ENCODE measurements at places on chromosomes 6 and 20. TPM values are rescaled to one million over a fixed set of nuclear protein-coding genes. Genes with fewer than 3 reads are reported as not detected.

DNA sequence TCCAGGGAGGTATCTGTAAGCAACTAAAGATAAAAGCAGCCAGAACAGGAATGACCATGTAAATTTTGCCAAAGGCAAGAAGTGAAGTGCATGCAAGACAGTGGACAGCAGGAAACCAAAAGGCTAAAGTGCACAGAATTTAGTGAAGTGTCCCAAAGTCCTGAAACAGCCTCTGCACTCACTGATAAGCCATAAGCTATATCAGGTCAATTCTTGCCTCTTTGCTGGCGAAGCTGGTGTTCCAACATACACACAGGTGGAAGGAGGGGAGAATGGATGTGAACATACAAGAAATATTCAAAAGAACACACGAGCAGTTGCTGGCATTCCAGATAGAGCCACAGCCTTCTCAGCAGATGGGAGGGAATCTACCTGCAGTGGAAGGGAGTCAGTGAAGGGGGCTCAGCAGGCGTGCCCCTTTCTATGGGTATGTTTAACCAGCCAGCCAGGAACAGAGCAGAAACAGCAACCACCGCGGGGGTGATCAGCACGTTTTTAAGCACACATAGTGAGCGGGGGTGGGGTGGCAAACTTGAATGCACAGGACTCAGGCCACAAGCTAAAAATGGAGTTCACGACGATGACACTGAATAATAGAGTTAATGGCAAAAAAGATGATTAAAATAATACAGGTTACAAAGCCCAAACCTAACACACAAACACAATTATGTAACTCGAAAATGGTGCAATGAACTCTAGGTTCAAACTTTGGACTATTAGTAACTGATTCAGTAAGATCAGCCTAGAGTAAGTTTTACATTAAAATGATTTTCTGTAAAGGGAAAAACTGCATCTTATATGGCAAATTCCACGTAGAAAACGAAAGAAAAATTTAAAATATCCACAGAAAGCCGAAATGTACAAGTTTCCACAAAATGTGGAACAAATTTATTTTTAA, 1.2 kb downstream of the ECI2 start:
- H3K27me3 ChIP-seq = no peaks in the 10 kb centered on the region
- no peaks in the 10 kb centered on the region for H3K36me3 ChIP-seq
- H3K4me3 ChIP-seq = peak overlapping the region; percentile 81
- H3K4me1 ChIP-seq = peaks cover 6% of the 10 kb centered on the region
- DNase-seq = peak; percentile 52
- H3K27ac ChIP-seq = peak overlapping the region; percentile 89

GRCh38 chr20:64223526-64224067, 32.0 kb upstream of the PCMTD2 start:
- H3K27ac ChIP-seq = peak overlapping the region; percentile 18
- no peaks in the 10 kb centered on the region for H3K4me1 ChIP-seq
- no peaks in the 10 kb centered on the region for H3K36me3 ChIP-seq
- no peak for DNase-seq
- peaks cover 4% of the 10 kb centered on the region for H3K27me3 ChIP-seq
- H3K4me3 ChIP-seq = no peak overlapping the region

DNA sequence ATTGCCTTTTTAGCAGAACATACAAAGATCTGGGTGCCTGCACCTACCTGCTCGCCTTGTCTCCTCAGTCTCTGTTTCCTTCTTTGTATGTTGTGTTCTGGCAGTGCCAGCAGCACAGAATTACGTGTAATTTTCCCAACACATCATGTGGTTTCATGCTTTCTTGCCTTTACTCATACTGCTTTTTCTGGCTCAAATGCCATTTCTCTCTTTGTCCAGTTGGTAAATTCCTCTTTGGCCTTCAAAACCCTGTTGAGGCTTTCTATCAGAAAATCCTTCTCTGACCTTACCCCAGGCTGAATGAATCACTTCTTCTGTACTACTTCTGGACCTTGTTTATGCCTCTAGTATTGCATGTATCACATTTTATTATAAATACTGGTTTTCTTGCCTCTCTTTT, 31.8 kb downstream of the L3MBTL3 start:
- H3K36me3 ChIP-seq = no peaks in the 10 kb centered on the region
- DNase-seq = no peak
- no peaks in the 10 kb centered on the region for H3K4me1 ChIP-seq
- H3K4me3 ChIP-seq = no peak overlapping the region

- H3K4me1 ChIP-seq = no peaks in the 10 kb centered on the region
- peak overlapping the region; percentile 67 for H3K27ac ChIP-seq
- no peaks in the 10 kb centered on the region for H3K36me3 ChIP-seq
- H3K4me3 ChIP-seq = no peak overlapping the region
Observed at GRCh38 chr6:36320475-36320874, 16.2 kb downstream of the BNIP5 start.

DNA sequence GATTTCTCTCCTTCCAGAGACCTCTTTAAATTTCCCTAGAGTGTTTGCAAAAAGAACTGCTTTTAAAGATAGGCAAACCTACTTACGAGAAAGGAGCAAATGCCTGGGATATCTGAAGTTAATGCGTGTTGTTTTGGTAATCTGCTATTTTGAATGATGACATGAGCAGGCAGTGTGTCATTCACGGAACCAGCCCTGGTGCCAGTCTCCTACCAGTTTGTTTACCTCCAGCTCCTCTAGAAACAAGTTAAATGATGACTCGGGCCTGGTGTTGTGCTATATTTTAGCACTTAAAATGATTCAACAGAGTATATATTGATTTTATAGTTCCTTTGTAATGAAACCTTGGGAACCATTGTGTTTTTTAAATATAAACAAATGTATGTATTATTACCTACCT, 41.1 kb upstream of the MAP3K4 start:
- no peaks in the 10 kb centered on the region for H3K27me3 ChIP-seq
- no peaks in the 10 kb centered on the region for H3K4me1 ChIP-seq
- no peak overlapping the region for H3K4me3 ChIP-seq
- no peak for DNase-seq
- H3K27ac ChIP-seq = no peak overlapping the region

- no peaks in the 10 kb centered on the region for H3K36me3 ChIP-seq
- DNase-seq = no peak
- H3K27me3 ChIP-seq = no peaks in the 10 kb centered on the region
- no peak overlapping the region for H3K4me3 ChIP-seq
- no peak overlapping the region for H3K27ac ChIP-seq
Observed at GRCh38 chr6:151285122-151285521, 45.4 kb downstream of the AKAP12 start.

DNA sequence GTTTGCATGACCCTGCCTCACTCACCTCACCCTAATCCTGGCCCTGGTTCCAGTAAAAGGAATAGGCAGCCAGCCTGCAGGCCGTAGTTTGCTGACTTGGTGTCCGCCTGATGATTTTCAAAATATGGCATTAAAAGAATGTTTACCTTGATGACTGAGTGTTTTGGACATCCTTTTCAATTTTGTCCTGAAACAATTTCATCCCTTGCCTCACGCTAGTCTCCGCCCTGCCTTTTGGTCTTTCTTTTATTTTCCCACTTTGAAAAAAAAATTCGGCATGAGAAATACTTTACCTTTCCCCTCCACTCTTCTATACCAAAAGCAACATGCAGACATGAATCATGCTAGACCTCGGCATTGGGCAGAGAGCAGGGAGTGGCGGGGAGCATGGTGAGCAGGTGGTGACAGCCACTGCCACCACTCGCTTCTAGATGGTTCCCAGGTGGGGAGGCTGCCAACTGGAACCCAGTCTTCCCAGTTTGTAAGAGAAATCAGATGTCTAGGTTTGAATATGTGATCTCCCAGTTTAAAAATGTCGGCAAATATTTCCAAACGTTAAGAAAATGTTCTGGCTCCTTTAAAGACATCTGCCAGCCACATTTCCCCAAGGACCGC, 9.4 kb downstream of the CD40 start:
- DNase-seq = no peak
- no peaks in the 10 kb centered on the region for H3K4me1 ChIP-seq
- H3K4me3 ChIP-seq = no peak overlapping the region
- H3K27me3 ChIP-seq = no peaks in the 10 kb centered on the region
- H3K27ac ChIP-seq = no peak overlapping the region

- DNase-seq = no peak
- H3K4me1 ChIP-seq = no peaks in the 10 kb centered on the region
- H3K4me3 ChIP-seq = no peak overlapping the region
- H3K36me3 ChIP-seq = no peaks in the 10 kb centered on the region
- no peak overlapping the region for H3K27ac ChIP-seq
Observed at GRCh38 chr6:56350628-56351260, 103.4 kb upstream of the COL21A1 start.

- H3K27ac ChIP-seq = no peak overlapping the region
- H3K36me3 ChIP-seq = no peaks in the 10 kb centered on the region
- no peaks in the 10 kb centered on the region for H3K4me1 ChIP-seq
- H3K4me3 ChIP-seq = no peak overlapping the region
- no peak for DNase-seq
Observed at GRCh38 chr6:83313882-83314281, 117.0 kb downstream of the ME1 start.

DNA sequence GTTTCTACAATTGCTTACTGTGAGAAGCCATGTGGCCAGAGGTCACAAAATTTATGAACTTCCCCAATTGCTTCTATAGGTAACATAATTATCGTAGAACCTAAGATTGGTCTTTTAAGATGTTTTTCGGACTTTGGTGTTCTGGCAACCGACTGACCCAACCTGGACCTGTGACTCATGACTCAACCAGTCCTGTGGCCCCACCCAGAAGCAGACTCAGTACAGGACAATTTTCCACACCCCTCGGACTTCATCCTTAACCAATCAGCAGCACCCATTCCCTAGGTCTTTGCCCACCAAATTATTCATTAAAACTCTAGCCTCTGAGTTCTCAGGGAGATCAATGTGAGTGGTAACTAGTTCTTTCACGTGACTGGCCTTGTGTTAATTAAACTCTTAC, 26.4 kb upstream of the AKAP12 start:
- no peak for DNase-seq
- no peaks in the 10 kb centered on the region for H3K27me3 ChIP-seq
- no peaks in the 10 kb centered on the region for H3K4me1 ChIP-seq
- no peak overlapping the region for H3K4me3 ChIP-seq

DNA sequence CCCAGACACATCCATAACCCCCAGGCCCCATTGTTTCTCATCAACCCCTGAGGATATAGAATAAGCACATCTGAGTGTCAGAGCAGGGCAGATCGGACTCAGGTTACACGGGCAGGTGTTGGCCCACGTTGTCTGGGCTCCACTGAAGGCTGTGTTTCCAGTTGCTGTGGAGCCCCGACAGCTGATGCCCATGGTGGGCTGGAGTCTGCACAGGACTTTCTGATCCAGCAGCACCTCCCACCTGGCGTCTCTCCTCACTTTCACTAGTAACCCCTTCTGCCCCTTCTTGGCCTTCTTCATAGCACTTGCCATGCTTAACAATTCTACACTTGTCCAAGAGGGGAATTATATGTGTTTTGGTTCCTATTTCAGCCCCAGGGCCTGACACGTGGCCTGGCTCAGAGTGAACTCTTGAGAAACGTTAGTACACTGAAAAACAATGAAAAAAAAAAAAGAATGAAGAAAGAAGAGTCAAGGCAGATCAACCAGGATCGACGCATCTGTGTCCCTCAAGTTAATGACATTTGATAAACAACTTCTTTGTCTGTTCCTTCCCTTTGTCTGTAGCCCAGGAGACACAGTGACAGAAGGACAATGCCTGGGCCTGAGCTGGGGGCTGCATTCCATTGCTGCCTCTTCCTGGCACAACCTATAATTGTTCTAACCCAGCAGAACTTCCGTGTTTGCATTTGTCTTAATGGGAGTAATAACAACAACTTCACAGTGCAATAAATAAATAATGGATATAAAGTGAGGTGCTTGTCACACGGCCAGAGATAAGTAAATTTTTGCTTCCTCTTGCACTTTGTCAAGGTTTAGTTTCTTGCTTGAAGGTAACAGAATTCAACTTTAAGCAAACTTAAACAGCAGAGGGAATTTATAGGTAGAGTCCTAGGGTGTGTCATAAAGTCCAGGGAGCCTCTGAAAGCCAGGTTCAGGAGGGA, 224.2 kb upstream of the SSTR4 start:
- H3K27ac ChIP-seq = no peak overlapping the region
- no peaks in the 10 kb centered on the region for H3K4me1 ChIP-seq
- H3K4me3 ChIP-seq = no peak overlapping the region
- no peaks in the 10 kb centered on the region for H3K27me3 ChIP-seq
- no peaks in the 10 kb centered on the region for H3K36me3 ChIP-seq
- DNase-seq = no peak

DNA sequence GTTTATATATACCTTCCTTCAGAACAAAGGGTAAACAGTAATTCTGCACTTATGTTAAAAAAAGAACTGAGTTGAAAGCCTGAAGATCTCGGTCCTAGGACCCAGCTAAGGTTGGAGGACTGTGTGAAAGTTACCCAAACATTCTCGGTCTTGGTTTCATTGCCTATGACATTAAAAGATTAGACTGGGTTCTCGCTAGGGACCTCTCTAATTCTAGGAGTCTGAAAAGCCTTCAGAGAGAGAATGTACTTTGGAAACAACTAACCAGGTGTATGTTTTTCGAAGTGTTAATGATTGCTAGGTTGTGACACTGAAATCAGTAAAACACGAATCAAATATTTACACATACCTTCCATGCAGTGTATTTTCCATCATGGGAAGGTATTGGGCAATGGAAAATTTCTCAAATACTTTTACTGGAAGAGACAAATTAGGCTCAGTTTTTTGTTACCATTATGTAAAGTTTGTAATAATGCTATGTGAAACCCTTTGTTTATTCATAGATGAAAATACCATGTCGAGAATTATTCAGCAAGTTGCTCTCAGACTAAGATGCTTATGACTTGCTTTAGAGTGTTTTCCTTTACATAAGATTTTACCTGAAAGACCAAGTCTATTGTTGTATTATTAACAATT, 113.7 kb upstream of the LOC128125822 start:
- peak overlapping the region; percentile 76 for H3K27ac ChIP-seq
- no peaks in the 10 kb centered on the region for H3K36me3 ChIP-seq
- DNase-seq = no peak
- H3K4me1 ChIP-seq = no peaks in the 10 kb centered on the region

Gene FAXC
- total RNA-seq = 4.9 TPM

Gene NKX2-4
- total RNA-seq = not detected

Gene FAM162B
- 0.57 TPM for total RNA-seq

Gene TULP1
- not detected for total RNA-seq

Gene HLA-DQB2
- 0.40 TPM for total RNA-seq

Gene UBR2
- 33.0 TPM for total RNA-seq

Gene MAP3K4
- 42.2 TPM for total RNA-seq

Gene XRN2
- 41.8 TPM for total RNA-seq

Gene BPIFA1
- total RNA-seq = not detected

Gene REM1
- 0.44 TPM for total RNA-seq

Gene LTB
- total RNA-seq = 3.4 TPM

Data from colonic mucosa (tissue), 4 donors.